Stimulated activated CD4-positive, alpha-beta T cell treated with anti-CD3 and anti-CD28 coated beads, Interleukin-1b, Interleukin-23, amount 100 ng/mL, for 1 hour (primary cell): ENCODE measurements at places on chromosomes 11 and 22.

GRCh38 chr11:12761029-12761428 is 86.8 kb downstream of the TEAD1 start:
- no peak for DNase-seq

- DNase-seq = no peak
Observed at GRCh38 chr11:42598341-42598740, 713.5 kb upstream of the API5 start.

GRCh38 chr11:118216621-118217481 is 8.0 kb downstream of the JAML start:
- DNase-seq = peak; percentile 31

DNA sequence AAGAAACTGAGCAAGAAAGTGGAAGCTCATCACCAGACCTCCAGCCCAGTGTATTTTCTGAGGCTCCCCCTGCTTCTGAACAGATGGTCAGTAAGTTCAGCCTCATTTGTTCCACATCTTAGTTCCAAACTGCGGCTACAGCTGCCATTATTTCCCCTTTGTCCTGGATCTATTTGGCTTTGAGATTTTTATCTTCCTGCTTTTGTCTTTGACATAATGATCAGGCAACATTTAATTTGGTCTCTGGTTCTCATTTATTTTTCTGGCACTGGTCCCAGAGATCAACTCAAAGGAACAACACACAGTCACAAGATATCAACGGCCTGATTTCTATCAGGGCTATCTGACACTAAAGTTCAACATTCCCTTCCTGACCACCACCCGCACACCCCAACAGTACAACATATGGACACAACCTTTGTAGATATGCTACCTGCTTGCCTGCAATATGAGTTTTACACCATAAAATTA is 137.5 kb downstream of the FAM76B start:
- no peak for DNase-seq

GRCh38 chr11:12329169-12329568 is 48.2 kb upstream of the PARVA start:
- no peak for DNase-seq

DNA sequence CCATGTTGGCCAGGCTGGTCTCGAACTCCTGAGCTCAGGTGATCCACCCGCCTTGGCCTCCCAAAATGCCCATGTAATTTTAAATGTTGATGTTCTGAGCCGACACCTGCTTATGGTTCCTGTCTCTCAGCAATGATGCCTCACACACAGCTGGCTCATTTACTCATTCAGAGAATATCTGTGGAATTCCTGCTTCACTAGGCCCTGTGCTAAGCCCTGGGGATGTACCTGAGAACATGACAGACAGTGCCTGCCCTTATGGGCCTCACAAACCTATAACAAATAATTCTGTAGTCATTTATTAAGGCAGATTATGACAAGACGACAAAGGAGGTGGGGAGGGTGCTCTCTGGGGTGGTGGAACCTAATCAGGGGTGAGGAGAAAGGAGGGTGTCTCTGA is 93.7 kb downstream of the PRR5L start:
- DNase-seq = no peak

- DNase-seq = no peak
Observed at GRCh38 chr11:92685049-92685448, 284.4 kb upstream of the MTNR1B start.

- no peak for DNase-seq
Observed at GRCh38 chr22:35020517-35020916, 45.4 kb upstream of the ISX start.

- no peak for DNase-seq
Observed at GRCh38 chr11:2211113-2211971, 39.7 kb upstream of the TH start.

DNA sequence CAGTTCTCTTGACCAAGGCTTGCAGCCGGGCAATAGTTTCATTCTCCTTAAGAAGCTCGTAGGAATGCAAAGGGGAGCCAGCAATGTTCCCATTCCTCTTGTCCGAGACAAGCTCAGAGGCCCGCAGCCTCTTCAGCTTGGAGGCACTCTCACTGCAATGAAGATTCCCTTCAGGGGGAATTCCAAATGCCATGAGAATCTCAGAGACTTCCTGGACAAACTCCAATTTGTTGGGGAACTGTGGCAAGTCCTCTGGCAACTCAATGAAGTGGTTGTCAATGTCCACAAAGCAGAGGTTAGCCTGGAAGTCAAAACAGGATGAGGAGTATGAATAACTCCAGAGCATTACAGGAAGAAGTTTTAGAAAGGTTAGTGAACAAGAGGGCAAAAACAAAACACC is 84.4 kb downstream of the DENND5A start:
- DNase-seq = no peak

DNA sequence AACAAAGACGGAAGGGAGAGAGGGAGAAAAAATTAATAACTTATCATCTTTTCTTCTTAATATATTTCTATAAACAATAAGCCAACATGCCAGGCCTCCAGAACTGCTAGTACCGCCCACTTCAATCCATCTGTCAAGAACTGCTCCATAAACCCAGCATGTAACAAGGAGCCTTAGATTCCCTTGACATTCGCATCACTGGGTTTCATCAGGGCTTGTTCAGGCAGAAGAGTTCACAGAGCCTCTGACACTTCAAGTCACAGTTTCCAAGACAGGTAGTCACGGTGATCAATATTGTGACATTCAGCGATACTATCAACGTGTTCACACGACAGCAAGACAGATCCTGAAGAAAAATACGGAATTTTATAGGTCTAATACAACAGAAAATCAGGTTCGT is 61.7 kb downstream of the LARGE2 start:
- DNase-seq = no peak

GRCh38 chr22:44997060-44997459 is 12.7 kb downstream of the PHF21B start:
- DNase-seq = no peak

GRCh38 chr11:92929246-92929645 is 40.2 kb upstream of the MTNR1B start:
- no peak for DNase-seq

- DNase-seq = no peak
Observed at GRCh38 chr22:29112121-29112520, 39.3 kb downstream of the KREMEN1 start.

DNA sequence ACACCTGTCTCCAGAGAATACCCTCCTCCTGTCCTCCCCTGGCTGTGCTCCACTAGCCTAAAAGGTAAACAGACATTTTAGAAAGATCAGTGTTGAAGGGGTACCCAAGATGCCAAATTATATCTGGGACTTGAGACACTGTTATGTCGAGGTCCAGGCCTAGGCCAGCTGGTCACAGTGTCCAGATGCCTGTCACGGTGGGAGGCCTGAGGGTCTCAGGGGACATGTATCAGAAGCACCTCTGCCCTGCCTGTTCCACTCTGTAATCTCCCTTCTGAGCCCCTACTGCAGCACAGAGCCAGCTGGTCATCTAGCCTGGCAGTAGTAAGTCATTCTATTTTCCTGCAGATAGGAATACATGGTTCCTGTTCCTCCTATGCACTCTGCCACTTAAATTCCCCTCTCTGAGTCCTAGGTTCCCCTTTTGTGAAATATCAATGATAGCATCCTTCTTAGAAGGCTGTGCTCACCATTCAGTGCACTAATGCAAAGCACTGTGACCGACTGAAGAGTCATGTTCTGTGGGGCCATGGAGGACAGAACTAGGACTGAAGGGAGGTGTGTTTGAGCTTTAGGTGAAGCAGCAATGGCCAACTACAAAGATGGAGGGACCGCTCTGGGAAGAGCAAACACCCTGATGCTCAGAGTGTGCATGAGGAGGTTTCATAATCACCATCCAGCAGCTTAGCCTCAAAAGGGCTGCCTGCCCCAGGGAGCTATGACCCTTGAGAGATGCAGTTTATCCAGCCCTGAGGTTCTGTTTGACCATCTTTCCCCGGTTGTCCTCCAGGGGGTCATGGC is 44.8 kb upstream of the TUB start:
- DNase-seq = no peak

GRCh38 chr22:50216684-50217520 is 16.1 kb downstream of the SELENOO start:
- no peak for DNase-seq

GRCh38 chr11:101509922-101510321 is 73.9 kb downstream of the TRPC6 start:
- no peak for DNase-seq

GRCh38 chr11:73521621-73522020 is 76.3 kb downstream of the FAM168A start:
- DNase-seq = no peak

DNA sequence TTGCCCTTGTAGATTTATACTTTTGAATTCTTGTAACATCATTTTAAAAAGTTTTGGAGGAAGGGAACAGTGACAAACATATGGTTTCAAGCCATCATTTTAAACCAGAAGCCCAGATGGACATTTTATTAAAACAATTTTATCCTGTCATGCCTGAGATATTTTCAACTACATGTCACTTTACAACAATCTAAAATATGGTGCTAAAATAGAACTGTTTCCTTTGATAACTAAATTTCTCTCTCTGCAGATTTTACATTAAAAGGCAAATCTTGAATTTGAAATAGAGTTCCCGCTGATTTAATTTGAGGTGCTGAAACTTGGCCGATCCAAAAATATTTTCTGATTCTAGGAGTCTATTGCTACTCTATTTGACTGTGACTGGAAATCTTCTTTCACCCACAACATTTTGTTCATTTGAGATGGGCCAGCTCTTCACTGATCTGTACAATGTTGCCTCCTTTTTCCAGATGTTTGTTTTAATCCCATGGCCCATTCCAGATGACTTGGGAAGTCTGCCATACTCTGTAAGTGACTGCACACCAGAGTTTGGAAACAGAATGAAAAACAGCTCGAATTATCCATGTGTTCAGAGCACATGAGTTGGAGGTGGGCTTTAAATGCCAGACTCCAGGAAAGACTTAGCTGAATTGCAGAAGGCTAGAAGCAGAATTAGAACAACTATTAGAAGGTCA is 402.5 kb downstream of the TMEM135 start:
- no peak for DNase-seq

DNA sequence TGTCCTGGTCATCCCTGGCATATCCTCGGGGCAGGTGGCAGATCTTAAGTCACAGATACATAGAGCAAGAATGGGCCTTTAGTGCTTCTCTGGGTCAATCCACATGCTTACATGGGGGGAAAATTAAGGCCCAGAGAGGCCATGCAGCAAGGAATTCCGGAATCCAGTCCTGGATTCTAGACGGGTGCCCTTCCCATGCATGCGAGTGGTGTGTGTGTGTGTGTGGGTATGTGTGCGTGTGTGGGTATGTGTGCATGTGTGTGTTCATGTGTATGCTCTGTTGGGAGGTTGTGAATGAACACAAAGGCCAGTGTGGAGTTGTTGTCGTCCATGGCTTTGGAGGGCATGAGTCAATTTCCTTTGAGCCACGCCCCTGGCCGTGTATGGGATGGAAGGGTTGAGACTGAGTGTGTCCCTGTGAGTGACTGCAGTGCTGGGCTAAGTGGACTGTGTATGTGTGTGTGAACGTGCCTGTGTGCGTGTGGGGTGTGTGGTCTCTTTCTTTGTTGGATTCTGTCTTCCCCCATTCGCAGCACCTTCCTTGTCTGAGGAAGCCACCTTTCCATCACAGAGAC is 33.4 kb upstream of the EIF3D start:
- DNase-seq = no peak

GRCh38 chr11:130908770-130909625 is 7.3 kb downstream of the SNX19 start:
- DNase-seq = no peak

- DNase-seq = no peak
Observed at GRCh38 chr11:124798991-124799347, 1.2 kb downstream of the MSANTD2 start.

DNA sequence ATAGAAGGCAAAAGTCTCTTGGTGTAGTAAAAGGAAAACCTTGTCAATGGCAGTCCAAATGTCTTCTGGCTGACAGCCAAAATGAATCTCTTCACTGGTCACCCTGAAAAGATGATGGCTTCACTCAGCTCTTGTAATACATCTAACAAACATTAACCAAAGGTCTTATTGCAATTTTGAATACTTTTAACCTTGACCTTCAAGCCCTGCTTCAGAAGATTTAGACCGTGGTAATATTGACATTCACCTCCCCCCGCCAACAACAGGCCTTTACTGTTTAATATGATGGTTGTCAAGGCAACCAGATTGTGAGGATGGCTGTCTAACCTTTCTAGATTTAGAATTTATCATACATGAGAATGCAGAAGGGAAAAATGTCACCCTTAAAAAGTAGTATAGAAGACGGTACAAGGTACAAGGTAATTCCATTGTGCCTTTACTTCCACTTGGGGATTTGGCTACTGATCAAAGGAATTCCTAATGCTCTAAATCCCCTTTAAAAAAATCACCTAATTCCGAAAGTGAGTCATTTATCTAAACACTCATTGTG is 342.3 kb downstream of the LARGE1 start:
- DNase-seq = no peak

GRCh38 chr11:95322539-95322938 is 91.5 kb upstream of the SESN3 start:
- DNase-seq = no peak

- DNase-seq = no peak
Observed at GRCh38 chr11:108534274-108534882, 36.2 kb upstream of the POGLUT3 start.

GRCh38 chr22:24433828-24434470 is 6.5 kb downstream of the ADORA2A start:
- DNase-seq = no peak

- DNase-seq = no peak
Observed at GRCh38 chr11:127193950-127194349, 193.4 kb upstream of the KIRREL3 start.
